Hematopoietic multipotent progenitor cell treated with erythropoietin and hydrocortisone succinate and interleukin-3 and kit ligand, for 6 days (in vitro differentiated cells): ENCODE measurements at places on chromosomes 7 and 10.

GRCh38 chr7:88040694-88041093 is 106.6 kb downstream of the ADAM22 start:
- no peak for DNase-seq

DNA sequence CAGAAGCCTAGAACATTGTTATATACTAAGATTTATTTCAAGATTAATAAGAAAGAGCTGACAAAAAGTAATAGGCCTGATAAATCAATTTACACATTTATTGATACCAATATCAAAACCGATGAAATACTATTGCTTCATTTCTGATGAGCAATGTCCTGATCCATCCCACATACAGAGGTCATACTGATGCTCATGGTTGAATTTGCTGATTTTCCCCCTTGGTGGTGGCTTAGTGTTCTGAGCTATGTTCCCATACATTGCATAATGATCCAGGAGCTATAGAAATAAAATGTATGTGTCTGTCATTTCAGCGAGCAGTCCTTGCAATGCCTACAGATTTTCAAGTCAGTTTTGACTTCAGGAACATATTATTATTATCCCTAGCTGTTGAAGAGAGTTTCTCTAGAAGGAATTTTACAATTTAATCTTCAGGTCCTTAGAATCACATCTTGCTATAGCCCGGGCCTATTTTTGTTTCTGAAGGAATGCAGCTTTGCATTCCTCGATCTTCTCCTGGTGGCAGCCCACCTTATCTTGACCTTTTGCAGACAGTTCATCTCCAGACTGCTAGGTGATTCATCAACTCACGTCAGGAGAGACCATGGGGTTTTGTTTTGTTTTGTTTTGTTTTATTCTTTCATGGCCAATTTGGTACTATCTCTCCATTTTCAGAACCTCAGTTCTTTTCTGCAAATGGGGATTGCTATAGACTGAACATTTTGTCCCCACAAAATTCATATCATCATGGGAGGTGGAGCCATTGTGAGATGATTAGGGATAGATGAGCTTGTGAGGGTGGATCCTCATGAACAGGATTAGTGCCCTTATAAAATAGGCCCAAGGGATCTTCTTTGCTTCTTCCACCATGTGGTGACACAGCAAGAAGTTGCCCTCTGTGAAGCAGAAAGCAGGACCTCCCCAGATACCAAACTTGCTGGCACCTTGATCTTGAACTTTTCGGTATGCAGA is 465.6 kb upstream of the IGFBP3 start:
- no peak for DNase-seq

DNA sequence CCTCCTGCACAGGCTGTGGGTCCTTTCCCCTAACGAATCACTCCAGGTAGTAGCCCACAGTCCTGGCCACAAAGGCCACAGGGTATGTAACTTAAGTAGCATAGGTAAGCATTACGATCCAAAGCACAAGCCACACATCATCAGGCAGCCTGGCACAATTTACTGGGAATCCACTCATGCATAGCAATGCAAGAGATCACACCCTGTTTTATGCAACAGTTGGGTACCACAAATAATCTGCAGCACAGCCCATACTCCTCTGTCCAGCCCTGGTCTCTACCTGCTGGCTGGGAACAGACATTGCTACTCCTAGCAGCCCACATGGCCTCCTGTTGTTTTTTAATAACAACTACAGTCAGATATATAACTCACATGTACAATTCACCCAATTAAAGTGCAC is 34.3 kb downstream of the SRPK2 start:
- DNase-seq: no peak

DNA sequence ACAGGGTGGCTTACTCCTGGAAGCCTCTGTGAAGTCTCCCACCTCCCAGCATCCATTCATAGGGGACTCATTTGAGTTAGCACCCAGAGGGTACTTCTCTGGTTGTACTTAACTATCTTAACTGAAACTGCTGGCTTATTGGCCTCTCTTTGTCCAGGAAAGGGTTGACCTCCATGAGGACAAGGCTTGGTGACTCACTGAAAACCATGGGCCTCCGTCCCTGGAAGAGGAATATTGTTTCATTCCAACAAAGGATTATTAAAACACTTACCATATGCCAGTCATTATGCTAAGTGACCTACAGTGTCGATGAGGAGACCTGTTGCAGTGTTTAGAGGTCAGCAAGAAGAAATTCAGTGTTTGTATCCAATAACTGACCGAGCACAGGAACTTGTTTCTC is 175.9 kb downstream of the PLPP4 start:
- DNase-seq: no peak

DNA sequence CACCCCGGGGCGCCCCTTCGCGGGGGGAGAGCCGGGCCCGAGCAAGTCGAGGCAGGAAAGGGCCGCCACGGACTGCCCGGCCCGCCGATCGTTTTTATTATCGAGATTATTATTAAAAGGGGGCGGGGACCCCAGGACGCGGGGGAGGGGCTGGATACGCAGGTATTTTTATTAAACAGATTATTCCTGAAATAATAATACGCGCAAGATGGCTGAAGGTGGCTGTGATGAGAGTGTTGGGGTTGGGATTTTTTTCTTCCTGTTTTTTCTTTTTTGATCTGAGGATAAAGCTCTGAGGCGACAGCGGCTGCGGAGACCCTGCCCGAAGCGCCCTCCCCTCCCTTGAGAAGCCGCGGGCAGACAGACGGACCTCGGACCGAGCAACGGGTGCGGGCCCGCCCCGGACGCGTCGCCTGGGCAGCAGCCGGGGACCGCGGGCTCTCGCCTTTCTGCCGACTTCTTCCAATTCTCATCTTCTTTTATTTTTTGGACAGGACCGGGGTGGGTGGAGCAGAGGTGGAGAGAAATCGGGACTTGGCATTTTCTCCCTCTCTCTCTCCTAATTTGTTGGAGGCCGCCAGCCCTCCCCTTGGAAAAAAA is 1.4 kb upstream of the TRIM8 start:
- peak; percentile 72 for DNase-seq

GRCh38 chr7:81031996-81032395 is 113.1 kb upstream of the SEMA3C start:
- no peak for DNase-seq

- no peak for DNase-seq
These were observed 180.5 kb downstream of the HIBADH start for GRCh38 chr7:27482219-27482618.

DNA sequence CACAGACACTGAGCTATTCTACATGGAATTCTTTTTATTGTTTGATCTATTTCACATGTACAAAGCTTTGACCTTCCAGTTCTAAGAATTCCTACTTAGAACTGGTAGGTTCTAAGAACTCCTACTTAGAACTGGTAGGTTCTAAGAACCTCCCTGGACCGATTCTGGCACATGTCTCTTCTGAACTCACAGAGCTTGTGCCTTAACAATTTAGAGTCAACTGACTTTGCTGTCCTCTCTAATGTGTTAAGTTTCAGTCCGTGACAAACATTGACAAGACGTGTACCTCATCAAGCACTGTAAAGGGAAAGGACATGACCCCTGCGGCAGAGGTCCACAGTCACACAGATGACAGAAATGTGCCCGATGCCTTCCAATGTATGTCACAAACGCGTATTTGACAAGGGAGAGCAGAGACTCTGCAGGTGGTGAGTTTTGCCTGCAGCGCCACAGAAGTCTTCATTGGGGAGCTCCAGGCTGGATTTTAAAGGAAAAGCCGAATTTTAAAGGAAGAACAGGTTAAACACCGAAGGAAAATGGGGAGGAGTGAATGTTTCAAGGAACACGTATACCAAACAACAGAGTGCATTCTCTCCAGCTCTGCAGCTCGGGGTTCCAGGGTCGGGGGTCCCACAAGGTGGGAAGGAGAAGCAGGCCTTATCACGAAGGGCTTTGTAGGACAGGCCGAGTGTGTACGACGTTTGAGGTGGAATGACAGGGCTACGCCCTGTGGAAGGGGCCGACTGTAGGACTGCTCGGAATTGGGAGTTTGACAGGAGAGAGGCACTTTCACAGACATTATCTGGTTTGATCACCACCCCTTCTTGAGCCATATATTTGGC is 161.1 kb upstream of the KLF14 start:
- DNase-seq: no peak

DNA sequence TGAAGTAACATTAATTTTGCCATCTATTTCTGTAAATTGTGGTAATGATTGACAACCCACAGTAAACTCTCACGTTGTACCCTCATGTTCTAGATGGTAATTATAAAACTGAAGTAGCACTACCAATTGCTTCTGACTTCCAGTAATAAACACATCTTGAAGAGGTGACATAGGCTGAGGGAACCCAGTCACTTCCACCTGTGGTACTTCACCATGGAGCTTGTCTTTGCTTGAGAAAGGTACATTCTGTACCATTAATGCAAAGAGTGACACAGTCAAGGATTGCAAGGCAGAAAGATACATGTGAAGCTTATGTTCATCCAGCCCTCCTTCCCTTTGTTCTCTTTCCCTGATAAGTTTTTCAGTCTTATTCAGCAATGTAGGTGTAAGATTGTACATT is 11.2 kb downstream of the CAPZA2 start:
- DNase-seq: no peak

GRCh38 chr7:46812101-46812675 is 769.7 kb downstream of the TNS3 start:
- DNase-seq: no peak

DNA sequence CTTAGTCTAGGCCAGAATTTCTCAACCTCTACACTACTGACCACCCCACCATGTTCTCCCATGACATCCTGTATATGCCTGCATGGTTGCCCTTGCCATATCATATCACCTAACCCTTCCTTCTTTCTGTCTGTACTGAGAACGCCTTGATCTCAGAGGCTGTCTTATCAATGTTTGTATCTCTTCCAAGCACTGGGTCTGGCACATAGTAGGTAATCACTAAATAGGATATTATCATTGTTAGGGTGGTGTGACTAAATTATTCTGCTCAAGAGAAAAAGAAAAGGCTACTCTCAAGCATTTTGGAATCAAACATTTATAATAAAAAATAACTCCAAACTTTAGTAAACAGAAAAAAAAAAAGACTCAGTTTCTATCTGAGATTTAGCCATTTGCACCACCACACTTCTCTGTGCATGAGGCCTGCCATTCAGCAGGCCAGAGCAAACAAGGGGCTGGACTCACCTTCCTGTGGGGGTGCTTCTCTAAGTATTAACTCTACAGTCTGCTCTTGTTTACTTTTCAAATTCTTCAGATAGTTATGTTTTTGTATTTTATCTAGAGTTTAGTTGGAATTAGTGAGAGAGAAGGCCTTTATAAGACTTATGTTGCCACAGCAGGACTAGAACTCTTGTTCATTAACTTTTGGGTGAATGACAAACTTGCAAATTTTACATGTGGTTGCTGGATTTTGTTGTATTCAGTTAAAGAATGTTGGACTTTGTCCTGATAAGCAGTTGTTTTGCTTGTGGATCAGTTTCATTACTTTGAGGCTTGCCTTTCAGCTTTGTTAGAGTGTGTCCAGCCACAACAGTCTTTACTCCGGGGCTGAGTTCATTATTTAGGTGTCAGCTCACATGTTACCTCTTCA is 5.4 kb downstream of the AGBL3 start:
- DNase-seq: no peak

- DNase-seq: peak; percentile 94
These were observed 94.9 kb downstream of the LYZL2 start for GRCh38 chr10:30534465-30535144.

DNA sequence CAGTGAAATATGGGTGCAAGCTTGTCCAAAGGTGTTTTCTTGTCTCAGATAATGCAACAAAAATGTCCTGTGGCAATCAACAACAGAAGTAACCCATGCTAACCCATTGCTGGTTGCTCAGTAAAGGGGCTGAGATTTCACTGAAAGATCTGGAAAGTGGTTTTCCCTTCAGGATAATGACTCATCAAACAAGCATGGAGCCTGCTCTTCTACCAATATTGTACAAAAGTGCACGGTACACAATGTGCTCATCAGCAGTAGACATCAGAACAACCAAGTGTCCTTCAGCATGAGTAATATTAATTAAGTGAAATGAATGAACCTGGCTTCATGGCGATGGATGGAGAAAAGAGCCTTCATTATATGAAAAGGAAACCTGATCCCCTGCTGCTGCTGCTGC is 287.1 kb upstream of the NEBL start:
- no peak for DNase-seq

DNA sequence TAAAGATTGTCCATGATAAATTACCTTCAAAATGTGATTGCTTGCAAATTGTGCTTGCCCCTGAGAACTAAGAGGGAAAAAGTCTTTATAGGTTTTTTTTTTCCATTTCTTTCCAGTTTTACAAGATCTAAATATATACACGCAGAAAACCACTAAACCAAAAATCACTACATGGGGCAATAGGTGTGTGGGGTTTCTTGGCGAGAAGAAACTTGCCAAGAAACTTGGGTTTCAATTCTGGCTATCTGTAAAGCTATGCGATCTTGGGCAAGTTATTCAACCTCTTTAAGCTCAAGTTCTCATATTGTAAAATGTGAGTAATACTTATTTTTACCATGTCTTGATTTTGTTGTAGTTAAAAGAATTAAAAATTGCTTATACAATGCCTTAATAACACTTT is 17.0 kb downstream of the CUBN start:
- no peak for DNase-seq

GRCh38 chr10:115844591-115844990 is 428.4 kb downstream of the GFRA1 start:
- DNase-seq: no peak

DNA sequence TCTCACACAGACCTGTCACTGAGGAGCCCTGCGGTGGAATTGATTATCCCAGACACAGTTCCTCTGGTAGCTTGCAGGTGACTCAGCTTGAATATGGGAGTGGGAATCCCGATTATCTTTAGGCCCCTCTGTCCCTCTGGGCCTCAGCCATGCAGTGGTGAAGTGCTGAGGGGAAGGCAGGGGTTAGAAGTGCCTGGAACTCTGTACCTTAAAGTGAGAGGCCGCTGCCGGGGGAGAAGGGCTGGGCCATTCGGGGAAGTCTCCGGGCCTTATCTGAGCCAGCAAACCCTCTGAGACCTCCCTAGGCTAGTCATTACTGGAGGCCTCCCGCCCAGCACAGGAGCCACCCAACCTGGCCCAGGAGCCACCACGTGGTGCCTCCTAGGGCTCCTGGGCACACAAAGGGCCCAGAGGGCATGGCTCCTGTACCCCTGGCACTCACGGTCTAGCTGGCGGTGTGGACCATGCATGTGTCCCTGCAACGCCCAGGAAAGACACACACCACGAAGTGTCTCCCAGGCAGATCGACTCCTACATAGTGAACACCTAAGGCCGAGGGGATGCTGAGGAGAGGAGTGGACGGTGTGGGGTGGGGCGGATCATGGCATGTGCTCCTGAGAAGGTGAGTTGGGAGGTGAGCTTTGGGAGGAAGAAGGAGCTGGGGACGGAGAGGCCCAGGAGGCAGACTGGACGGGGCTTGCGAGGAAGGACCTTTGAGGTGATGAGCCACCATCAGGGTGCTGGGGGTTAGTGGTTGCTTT is 56.2 kb downstream of the HK1 start:
- DNase-seq: peak; percentile 94

DNA sequence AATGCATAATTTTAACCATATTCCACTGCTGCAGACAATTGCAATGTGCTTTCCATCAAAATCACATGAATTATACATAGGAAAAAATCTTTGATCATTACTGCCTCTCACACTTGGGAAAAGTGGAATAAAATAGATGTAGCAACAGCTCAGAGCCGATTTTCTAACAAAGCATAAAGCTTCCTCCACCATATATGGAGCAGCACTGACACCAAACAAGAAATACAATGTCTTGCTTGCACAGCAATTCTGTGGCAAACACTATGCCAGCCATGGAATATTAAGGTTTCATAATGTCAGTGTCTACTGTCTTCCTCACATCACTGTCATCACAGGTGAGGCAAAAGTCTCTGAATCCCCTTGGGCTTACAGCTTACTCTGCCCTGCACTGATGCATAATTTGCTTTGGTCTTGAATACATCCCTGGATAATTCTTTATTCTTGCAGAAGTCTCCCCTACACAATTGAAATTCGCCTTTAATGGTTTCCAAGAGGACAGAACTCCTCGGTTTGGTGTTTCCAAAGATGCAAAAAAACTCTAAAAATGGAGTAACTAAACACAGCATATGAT is 198.5 kb downstream of the CACNA2D1 start:
- DNase-seq: no peak
